Glomerular endothelial cell (primary cell): ENCODE measurements at places on chromosomes 11 and 22. TPM values are rescaled to one million over a fixed set of nuclear protein-coding genes. Genes with fewer than 3 reads are reported as not detected.

DNA sequence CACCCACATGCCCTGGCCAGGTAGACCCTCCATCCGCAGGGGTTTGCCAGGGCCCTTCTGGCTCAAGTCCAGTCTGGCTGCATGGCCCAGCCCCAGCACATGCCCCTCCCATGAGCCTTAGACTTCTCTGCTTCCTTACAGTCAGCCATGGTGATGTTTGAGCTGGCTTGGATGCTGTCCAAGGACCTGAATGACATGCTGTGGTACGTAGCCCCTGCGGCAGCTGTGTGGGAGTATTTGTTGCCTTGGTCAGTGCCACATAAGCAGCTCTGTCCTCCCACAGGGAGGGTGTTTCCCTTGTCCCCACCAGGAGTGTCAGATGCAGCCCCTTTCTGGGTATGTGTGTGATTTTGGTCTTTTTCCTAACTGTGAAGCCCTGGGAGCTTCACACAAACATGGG, 17.5 kb downstream of the CDC45 start:
- DNase-seq = peak; percentile 39

GRCh38 chr11:74932169-74932568, 16.7 kb downstream of the XRRA1 start:
- DNase-seq = no peak

DNA sequence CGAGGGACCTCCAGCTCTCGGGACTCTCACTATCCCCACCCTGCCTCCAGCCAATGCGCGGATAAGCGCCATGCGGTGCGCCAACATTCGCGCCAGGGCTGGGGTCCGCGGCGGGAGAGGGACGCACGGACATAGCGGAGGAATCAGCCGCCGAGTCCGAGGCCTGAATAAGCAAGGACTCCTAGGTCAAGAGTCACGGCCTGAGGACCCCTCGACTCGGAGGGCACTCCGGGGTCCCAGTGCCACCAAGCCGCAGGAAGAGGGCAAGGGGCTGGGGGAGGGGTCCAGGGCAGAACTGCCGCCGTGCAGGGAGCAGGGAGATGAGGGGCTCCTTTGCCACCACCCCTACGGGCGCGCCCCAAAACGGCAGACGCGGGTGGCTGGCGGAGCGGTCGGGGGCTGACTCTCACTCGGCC, 552 bp downstream of the DSCAML1 start:
- no peak for DNase-seq

GRCh38 chr11:121607341-121607740, 154.6 kb upstream of the SORL1-AS1 start:
- no peak for DNase-seq

DNA sequence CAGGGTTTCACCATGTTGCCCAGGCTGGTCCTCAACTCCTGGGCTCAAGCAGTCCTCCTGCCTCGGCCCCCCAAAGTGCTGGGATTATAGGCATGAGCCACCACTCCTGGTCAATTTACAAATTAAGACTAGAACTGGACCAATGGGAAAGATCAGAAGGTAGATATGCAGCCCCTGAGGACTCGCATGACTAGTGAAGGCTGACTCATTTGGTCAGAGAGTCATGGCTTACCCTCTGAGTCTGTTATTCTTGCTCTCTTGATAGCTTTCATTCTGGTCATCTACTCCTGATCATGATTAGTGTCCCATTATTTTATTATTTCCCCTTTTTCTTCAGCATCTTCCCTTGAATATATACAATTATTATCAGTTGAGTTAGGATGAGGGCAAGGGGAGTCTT, 2.7 kb upstream of the LDHAL6A start:
- DNase-seq = no peak

DNA sequence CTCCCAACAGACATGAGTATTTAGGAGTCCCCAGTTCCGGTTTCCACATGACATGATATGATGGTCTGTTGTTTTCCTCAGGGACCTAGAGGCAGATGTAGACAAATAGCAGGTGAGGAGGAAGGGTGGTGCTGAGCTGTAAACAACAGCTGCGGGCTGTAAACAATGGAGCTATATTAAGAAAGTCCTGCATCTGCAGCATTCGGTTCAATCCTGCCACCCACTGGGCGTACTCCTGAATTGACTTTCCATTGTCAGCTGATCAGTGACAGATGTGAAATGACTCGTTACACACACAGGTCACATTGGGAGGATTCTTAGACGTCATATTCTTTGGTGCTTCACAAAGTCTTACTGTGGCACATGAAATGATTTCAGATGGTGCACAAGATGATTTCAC, 26.8 kb upstream of the RAG1 start:
- DNase-seq = peak; percentile 31

YPEL4 gene
- total RNA-seq = 0.24 and 0.41 TPM in 2 replicates

APOBEC3H gene
- not detected in 2 replicates for total RNA-seq

BLID gene
- total RNA-seq = 0.82 and 1.0 TPM in 2 replicates
